ENCODE measurements at places on chromosomes 2 and 18.

GRCh38 chr2:199979832-199980628 lies 24.6 kb downstream of the MAIP1 start:
- peak; percentile 94 for DNase-seq

DNA sequence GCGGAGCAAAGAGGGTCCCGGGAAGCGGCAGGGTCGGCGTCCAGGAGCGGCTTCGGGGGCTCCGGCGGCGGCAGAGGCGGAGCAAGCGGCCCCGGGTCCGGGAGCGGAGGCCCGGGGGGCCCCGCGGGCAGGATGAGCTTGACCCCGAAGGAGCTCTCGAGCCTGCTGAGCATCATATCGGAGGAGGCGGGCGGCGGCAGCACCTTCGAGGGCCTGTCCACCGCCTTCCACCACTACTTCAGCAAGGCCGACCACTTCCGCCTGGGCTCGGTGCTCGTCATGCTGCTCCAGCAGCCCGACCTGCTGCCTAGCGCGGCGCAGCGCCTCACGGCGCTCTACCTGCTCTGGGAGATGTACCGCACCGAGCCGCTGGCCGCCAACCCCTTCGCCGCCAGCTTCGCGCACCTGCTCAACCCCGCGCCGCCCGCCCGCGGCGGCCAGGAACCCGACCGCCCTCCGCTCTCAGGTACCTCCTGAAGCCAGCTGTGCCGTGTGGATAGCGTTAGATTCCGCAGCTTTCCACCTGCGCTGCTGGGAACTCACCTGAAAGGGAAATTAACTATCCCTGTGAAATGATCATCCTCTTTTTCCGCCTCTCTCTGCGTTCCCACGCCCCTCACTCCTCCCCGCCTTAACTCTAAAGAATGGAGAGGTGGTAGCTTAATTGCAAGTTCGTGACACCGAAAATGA lies 472 bp downstream of the CNOT11 start:
- peak; percentile 51 for DNase-seq

GRCh38 chr2:175887776-175888175 lies 114.3 kb downstream of the LNPK start:
- no peak for DNase-seq

- DNase-seq: no peak
Measured at GRCh38 chr2:164662868-164663631, 41.8 kb upstream of the GRB14 start.

Measured in foreskin fibroblast (primary cell).